ENCODE measurements at places on chromosomes 2 and 18.
A peak's percentile ranks its signal among the peaks of the same experiment; 100 is the strongest.

GRCh38 chr2:186911551-186912085 lies 62.6 kb upstream of the ZSWIM2 start:
- no peak overlapping the region for H3K4me3 ChIP-seq
- H3K4me1 ChIP-seq: no peaks in the 10 kb centered on the region
- no peaks in the 10 kb centered on the region for H3K27me3 ChIP-seq
- DNase-seq: no peak
- no peaks in the 10 kb centered on the region for H3K36me3 ChIP-seq
- H3K27ac ChIP-seq: no peak overlapping the region

DNA sequence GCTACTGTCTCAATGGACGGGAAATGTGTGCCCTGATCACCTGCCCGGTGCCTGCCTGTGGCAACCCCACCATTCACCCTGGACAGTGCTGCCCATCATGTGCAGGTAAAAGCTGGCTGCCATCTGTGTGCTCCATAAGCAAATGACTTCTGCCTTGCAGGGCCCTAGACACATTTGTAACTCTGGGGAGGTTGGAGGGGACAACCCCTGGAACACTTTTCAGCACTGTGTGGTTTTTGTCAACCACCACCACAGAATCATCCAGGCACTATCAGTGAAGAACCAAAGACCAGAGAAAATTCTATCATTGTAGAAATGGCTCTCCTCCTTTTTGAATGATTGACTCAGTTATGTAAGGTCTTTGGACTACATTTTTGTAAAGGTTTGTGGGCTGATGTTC lies 84.3 kb downstream of the FEZ2 start:
- DNase-seq: no peak
- H3K27me3 ChIP-seq: peaks cover 3% of the 10 kb centered on the region
- no peak overlapping the region for H3K27ac ChIP-seq
- no peak overlapping the region for H3K4me3 ChIP-seq
- no peaks in the 10 kb centered on the region for H3K36me3 ChIP-seq
- H3K4me1 ChIP-seq: peaks cover 7% of the 10 kb centered on the region

DNA sequence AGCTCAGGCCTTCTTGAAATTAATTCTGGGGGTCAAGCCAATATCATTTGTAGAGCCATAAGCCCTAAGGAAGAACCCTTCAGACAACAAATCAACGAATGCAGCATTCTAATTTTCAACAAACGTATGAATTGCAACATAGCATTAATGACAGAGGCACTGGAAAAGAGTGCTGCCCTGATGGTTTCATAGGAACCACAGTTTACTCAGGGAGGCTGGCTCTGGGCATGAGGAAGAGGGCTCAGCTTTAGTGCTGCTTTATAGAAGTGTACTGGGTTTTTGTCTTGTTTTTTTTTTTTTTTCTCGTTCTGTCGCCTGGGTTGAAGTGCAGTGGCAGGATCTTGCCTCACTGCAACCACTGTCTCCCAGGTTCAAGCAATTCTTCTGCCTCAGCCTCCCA lies 36.1 kb upstream of the CAB39 start:
- H3K36me3 ChIP-seq: no peaks in the 10 kb centered on the region
- H3K27me3 ChIP-seq: no peaks in the 10 kb centered on the region
- no peak for DNase-seq
- H3K4me3 ChIP-seq: no peak overlapping the region
- H3K27ac ChIP-seq: no peak overlapping the region

DNA sequence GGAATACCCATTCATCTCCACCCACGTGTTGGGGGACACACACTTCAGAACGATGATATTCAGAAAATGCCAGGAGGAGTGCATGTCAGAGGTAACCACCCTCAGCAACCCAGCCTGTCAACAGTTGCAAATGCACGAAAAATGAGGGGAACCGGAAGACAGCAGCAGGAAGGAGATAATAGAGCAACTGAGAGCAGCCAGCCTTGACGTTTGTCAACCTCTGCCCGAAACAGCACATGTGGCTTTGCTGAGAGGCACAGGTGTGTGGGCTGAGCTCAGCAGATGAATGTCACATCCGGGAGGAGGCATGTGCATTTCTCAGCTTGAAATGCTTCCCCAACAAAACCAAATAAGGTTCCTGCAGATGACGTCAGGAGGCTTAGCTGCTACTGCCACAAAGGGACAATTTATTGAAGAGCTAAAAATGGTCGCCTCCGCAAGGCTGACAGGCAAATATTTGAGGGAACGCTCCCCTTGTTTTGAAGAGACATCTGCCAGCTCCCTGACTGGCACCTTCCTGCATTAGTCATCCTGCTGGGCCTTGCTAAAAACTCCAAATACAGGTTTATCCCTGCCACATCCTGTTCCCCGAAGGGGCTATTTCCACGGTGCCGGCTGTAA lies 419.0 kb downstream of the NBAS start:
- peaks cover 8% of the 10 kb centered on the region for H3K4me1 ChIP-seq
- no peak overlapping the region for H3K4me3 ChIP-seq
- no peaks in the 10 kb centered on the region for H3K27me3 ChIP-seq
- H3K36me3 ChIP-seq: no peaks in the 10 kb centered on the region
- no peak for DNase-seq
- no peak overlapping the region for H3K27ac ChIP-seq

- peaks cover 27% of the 10 kb centered on the region for H3K4me1 ChIP-seq
- H3K27me3 ChIP-seq: no peaks in the 10 kb centered on the region
- peak overlapping the region; percentile 92 for H3K4me3 ChIP-seq
- H3K27ac ChIP-seq: no peak overlapping the region
- DNase-seq: peak; percentile 42
These were observed 3.6 kb downstream of the IGFBP2 start for GRCh38 chr2:216636551-216637450.

GRCh38 chr18:48992133-48992532 lies 41.4 kb upstream of the SMAD7 start:
- DNase-seq: no peak
- H3K27me3 ChIP-seq: no peaks in the 10 kb centered on the region
- H3K4me3 ChIP-seq: no peak overlapping the region

DNA sequence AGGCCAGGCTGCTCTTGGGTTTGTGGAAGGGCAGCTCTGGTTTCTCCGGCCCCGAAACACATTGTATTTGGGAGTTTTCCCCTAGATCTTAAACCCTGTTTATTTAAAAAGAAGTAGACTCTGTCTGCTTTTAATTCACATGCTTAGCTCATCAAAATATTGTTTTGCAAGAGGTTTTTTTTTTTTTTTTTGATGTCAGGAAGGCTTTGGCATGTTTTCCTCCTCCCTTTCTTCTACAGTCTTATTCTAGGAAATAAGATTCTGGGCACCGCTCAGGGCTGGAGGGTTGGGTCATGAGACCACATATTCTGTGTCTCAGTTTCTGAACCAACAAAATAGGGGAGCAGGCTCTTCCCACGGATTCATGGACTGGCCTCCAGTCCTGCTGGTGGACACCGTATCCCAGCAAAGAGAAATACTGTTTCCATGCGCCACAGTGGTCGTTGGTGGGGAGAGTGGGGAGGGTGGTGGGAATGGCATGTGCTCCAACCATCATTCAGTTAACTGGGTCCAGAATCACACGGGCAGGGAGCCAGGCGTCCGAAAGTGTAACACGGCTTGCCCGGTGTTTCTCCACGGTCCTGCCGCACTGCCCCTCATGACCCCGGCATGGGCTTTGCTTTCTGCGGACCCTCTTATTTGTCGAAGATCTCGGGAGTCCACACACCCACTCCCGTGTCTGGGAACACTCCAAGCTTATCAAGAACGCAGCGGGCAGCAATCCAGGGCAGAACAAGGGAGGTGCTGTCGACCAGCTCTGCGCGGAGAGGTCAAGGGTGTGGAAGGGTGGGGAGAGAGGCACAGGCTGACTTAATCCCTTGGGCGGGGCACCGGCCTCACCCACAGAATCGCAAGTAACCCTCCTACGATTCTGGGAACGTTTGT lies 176.7 kb downstream of the GLI2 start:
- no peaks in the 10 kb centered on the region for H3K36me3 ChIP-seq
- H3K4me1 ChIP-seq: peaks cover 23% of the 10 kb centered on the region
- H3K27me3 ChIP-seq: no peaks in the 10 kb centered on the region
- no peak overlapping the region for H3K27ac ChIP-seq
- no peak overlapping the region for H3K4me3 ChIP-seq

- H3K27me3 ChIP-seq: no peaks in the 10 kb centered on the region
- H3K36me3 ChIP-seq: no peaks in the 10 kb centered on the region
- H3K27ac ChIP-seq: no peak overlapping the region
- DNase-seq: no peak
- no peak overlapping the region for H3K4me3 ChIP-seq
- H3K4me1 ChIP-seq: no peaks in the 10 kb centered on the region
These were observed 259.0 kb upstream of the HNMT start for GRCh38 chr2:137705296-137705695.

DNA sequence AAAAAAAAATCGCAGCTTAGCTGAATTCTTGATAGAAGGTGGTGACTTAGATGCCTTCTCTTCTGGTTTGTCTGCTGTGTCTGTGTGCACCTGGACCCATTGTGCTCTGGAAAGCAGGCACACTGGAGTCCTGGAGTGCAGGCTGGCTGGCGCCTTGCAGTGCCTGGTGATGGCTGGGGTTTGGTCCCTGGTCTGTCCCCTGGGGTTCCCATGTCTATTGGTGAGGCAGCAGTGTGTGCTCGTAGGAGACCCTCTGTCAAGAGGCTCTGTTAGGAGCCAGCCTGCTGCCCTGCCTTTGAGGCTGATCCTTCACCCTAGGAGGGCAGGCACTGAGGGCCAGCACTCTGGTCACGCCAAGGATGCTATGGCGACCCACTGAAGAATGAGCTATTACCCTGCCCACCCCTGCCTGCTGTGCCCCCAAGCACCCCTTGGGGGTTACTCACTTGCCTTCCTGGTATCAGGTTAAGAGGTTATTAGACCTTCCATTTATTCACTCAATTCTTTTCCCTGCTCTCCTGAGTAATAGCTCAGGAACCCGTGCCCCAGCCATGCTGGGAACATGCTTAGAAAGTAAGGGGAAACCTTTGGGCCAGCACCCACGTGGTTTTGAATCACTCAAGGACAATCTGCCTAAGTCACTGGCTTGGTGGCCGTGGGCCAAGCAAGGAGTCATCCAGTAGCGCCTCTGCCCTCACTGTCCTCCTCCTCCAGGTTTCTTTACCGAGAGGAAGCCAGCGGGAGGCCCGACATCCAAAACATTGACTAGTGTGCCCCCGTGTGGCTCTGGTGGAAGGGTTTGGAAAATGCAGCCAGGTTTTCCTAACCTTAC lies 284.5 kb downstream of the PRKCE start:
- H3K4me1 ChIP-seq: peaks cover 5% of the 10 kb centered on the region
- no peak overlapping the region for H3K4me3 ChIP-seq
- peak; percentile 86 for DNase-seq
- H3K36me3 ChIP-seq: no peaks in the 10 kb centered on the region
- H3K27me3 ChIP-seq: no peaks in the 10 kb centered on the region

- H3K27ac ChIP-seq: no peak overlapping the region
- H3K4me3 ChIP-seq: no peak overlapping the region
- DNase-seq: no peak
- H3K27me3 ChIP-seq: no peaks in the 10 kb centered on the region
These were observed 95.4 kb downstream of the CDH2 start for GRCh38 chr18:28081516-28081915.

DNA sequence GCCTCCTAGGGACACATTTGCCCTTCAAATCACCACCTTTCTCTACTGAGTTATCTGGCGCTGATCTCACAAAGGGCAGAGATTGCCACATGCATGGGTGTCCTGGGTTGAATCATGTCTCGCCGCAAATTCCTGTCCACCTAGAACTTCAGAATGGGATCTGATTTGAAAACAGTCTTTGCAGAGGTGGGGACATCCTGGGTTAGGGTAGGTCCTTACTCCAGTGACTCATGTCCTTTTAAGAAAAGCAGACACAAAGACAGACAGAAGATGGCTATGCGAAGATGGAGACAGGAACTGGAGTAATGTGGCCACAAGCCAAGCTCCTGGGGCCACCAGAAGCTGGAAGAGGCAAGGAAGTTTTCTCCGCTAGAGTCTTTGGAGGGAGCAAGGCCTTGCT lies 197.4 kb upstream of the SMIM21 start:
- no peak for DNase-seq
- H3K4me3 ChIP-seq: no peak overlapping the region
- no peaks in the 10 kb centered on the region for H3K27me3 ChIP-seq
- no peak overlapping the region for H3K27ac ChIP-seq
- H3K36me3 ChIP-seq: no peaks in the 10 kb centered on the region
- no peaks in the 10 kb centered on the region for H3K4me1 ChIP-seq

GRCh38 chr2:165191096-165191728 lies 12.6 kb downstream of the SCN3A start:
- H3K27me3 ChIP-seq: no peaks in the 10 kb centered on the region
- H3K36me3 ChIP-seq: no peaks in the 10 kb centered on the region
- DNase-seq: no peak
- H3K27ac ChIP-seq: no peak overlapping the region

DNA sequence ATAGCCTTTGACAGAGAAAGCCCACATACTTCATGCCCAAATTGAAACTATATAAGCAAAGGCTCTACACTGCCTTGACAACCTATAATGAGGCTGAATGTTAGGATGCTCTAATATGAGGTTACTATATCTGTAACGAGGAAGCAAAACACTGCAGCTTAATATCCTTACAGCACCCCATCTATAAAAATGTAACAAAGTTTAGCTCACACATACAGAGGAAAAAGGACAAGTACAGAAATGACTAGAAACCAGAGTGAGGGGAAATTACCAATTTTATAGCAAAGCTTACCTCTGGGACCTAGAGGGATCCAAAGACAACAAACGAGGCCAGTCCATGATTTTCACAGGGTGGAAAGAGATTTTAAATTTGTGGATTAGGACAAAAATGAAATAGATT lies 138.5 kb downstream of the COL4A4 start:
- H3K27ac ChIP-seq: no peak overlapping the region
- no peaks in the 10 kb centered on the region for H3K4me1 ChIP-seq
- no peak overlapping the region for H3K4me3 ChIP-seq
- H3K27me3 ChIP-seq: no peaks in the 10 kb centered on the region

DNA sequence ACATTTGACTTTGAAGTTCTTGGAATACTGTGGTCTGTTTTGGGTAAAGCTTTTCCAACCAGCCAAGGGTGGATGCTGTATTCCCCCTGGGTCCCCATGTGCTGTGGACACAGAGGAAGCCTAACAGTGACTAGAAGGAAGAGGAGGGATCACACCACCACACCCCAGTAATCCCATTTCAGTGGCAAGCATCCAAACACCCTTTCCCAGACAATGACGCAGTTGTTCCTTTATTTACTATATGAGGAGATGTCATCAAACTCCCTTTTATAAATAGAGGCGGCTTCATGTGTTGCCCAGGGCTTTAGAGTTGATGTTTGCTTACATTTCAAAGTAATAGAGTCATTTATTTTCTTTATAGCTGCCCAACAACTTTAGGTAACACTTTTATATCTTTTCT lies 959.4 kb upstream of the GYPC start:
- no peaks in the 10 kb centered on the region for H3K36me3 ChIP-seq
- H3K27ac ChIP-seq: no peak overlapping the region
- no peak for DNase-seq
- peaks cover 4% of the 10 kb centered on the region for H3K27me3 ChIP-seq
- no peak overlapping the region for H3K4me3 ChIP-seq

DNA sequence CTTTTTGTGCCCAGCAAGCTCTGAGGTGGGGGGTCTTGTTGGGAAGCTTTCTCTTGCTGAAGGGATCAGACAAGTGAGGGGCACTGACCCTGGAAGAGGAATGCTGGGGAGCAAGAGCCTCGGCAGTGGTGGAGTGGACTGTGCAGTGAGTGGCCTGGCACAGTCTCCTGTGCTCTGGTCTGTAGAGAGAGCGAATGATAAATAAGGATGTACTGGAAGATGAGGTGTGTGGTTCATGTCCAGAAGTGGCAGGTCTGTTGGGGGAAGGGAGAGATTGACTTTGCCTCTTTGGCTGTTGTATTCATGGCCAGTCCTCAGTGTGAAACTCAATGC lies 5.3 kb upstream of the SLC20A1 start:
- no peaks in the 10 kb centered on the region for H3K36me3 ChIP-seq
- no peak overlapping the region for H3K4me3 ChIP-seq
- no peak overlapping the region for H3K27ac ChIP-seq
- no peaks in the 10 kb centered on the region for H3K27me3 ChIP-seq
- H3K4me1 ChIP-seq: peaks cover 6% of the 10 kb centered on the region

All from cardiac muscle cell (in vitro differentiated cells and primary cell).